Chondrocyte (in vitro differentiated cells): ENCODE measurements at places on chromosomes 6 and 20. TPM values are rescaled to one million over a fixed set of nuclear protein-coding genes. Genes with fewer than 3 reads are reported as not detected.

DNA sequence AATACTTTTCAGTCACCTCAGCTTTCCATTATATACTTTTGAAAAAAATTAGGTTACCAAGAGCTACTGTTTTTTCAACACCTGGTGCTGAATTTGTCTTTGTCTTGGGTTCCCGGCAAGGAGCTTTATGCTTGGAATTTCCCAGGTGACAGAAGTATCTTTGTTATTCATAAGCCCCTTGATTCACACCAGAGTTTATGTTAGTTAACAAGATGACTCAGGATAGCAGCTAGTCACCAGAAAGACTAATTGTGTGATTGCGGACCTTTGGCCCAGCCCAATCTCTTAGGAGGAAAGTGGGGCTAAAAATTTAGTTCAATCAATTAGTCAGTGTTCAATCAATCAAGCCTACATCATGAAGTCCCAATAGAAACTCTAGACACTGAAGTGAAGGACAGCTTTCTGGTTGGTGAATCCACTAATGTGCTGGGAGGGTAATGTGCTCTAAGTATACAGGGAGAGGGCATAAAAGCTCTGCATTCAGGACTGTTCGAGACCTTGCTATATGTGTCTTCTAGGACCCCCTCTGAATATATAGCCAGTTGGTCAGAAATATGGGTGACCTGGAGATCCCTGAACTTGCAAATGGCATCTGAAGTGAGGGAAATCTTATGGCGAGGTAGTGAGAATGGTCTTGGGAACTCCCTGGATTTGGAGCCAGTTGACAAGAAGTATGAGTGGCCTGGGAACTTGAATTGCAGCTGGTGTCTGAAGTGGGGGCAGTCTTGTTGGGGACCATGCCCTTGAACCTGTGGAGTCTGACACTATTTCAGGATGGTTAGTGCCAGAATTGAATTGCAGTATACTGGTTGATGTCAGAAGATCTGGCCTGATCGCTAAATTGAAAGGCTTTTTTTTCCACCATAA is 16.2 kb downstream of the TMEM30A start:
- no peak for DNase-seq

DACT2 gene
- 1.4 to 4.6 TPM (median 4.5 TPM) in 3 replicates for total RNA-seq

DNA sequence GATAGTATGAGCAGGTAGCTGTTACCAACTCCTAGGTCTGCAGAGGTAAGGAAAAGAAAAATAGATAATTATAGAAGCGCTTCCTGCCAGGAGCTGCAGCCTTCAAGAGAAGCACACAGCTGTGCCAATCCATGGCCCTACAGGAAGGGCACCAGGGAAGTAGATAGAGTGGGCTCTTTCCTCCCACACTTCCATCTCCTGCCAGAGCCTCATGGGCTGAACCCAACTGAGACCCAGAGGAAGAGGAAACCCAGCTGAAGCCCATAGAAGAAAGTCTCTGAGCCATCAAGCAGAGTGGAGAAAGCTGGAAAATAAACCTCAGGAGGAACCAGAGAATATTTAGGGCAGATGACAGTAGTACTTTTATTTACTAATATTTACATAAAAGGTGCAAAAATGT is 146.7 kb upstream of the ATXN1 start:
- DNase-seq = no peak

GRCh38 chr6:71888756-71889340 is 2.5 kb downstream of the RIMS1 start:
- no peak for DNase-seq

DNA sequence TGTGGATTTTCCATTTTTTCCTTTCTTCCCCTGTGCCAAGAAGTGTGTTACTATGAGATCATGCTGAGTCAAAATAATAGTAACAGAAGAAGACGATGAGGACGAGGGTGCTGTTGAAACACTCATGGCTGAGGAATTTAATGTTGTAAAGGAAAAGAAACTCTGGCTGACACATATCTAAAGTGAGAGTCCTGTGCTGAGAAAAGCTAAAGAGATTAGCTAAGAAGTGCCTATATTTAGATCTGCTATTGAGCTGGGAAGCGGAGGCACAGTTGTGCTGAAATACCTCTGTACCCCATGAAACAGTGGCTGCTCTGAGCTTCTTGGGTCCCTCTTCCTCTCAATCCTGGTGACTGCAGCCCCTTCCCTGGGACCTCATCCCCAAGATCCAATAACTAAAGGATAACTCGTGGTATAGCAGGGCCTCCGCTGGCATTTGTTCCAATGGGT is 1.1 kb upstream of the SYTL3 start:
- no peak for DNase-seq

GRCh38 chr20:62500237-62500864 is 24.6 kb upstream of the GATA5 start:
- DNase-seq = no peak

EYA2 gene
- 0.23 to 0.32 TPM in 2 of 3 replicates, not detected in the other for total RNA-seq

DNA sequence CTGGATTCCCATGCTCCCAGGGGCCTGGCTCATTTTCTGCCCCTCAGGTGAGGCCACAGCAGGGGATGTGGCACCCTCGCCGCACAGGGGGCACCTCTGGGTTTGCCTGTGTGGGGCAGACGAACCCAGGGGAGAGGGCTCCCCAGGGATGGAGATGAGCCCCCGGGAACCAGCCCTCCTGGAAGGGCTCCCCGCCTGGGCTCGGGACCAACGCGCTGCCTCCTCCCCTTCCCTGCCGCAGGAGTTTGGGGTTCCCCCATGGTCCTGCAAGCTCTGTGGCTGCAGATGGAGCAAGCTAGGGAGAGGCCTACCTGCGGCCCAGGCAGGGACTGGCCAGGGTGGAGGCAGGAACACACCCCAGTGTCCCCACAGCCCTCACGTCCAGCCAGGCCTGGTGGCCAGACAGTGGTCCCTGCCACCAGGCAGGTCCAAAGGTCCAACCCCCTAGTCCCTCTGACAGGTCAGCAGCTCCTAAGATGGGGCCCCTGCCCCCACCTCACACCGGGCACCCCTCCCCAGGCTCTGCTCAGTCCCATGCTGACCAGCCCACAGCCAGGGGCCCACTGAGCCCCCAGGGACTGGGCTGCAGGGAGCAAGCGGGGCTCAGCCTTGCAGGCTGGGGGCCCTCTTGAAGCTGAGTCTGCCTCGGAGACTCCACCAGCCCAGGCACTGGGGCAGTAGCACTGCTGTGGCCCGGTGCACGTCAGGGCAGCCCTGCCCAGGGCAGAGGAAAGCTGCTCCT is 13.7 kb downstream of the LAMA5 start:
- no peak for DNase-seq

VIP gene
- total RNA-seq = not detected in 3 replicates

DNA sequence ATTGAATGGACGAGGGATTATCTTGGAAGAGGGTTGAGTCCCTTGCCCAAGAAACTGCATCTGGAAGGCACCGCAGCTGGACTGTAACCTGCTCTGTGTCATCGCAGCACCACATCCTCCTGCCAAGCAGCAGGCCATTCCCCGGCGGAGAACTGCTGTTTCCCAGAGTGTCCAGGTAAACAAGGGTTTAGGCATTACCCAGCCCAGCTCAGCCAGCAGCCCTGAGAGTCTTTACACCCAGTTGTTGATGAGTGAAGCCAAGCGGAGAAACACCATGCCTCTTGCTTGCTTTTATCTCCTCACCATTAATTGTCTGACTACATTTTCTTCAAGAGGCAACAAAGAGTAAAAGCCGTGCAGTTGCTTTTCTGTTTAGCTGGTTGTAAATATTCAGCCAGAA is 104.1 kb downstream of the CDH4 start:
- no peak for DNase-seq

WTAP gene
- 65.0 to 72.3 TPM (median 65.9 TPM) in 3 replicates for total RNA-seq

GRCh38 chr20:29878777-29879442 is 1378.6 kb upstream of the DEFB115 start:
- peak; percentile 98 for DNase-seq

DNA sequence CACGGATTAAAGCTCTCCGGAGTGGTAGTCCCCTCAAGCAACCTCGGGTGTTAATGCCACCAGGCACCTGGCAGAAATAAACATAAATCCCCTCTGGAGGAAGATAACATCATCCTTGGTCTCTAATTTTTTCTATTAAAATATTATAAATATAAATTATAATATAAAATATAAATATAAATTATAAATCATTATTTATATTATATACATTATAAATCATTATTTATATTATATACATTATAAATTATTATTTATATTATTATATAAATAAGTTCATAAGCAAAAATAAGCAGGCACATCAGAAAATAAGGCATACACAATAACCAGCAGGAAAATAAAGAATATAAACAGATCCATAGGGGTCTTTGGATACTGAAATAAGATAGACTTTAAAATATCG is 39.2 kb downstream of the GABRR2 start:
- DNase-seq = no peak

OR2H1 gene
- total RNA-seq = not detected in 3 replicates

GRCh38 chr6:1657116-1657770 is 47.5 kb downstream of the FOXC1 start:
- DNase-seq = no peak

RBPJL gene
- not detected in 3 replicates for total RNA-seq

GRCh38 chr6:99151634-99152346 is 197.7 kb downstream of the FAXC start:
- no peak for DNase-seq

CTAGE9 gene
- not detected in 3 replicates for total RNA-seq

PPP1R14C gene
- total RNA-seq = 1.5 to 3.4 TPM (median 3.3 TPM) in 3 replicates

- DNase-seq = no peak
These were observed 207.4 kb downstream of the DLL1 start for GRCh38 chr6:170083236-170084051.

ID4 gene
- 79.9 to 139 TPM (median 136 TPM) in 3 replicates for total RNA-seq

- no peak for DNase-seq
These were observed 76.3 kb downstream of the CDK19 start for GRCh38 chr6:110738899-110739365.

HTR1E gene
- not detected in 3 replicates for total RNA-seq
